ENCODE measurements at places on chromosomes 1 and 21. TPM values are rescaled to one million over a fixed set of nuclear protein-coding genes. Genes with fewer than 3 reads are reported as not detected.

Gene TMPRSS15
- not detected for total RNA-seq

Gene MTARC2
- total RNA-seq: 4.8 TPM

Gene CA6
- total RNA-seq: not detected

Gene ST6GALNAC5
- total RNA-seq: 2.5 TPM

Gene IER5
- 34.1 TPM for total RNA-seq

Gene EPHA2
- total RNA-seq: 33.5 TPM

Gene RUSC1
- total RNA-seq: 16.1 TPM

Gene HCRTR1
- not detected for total RNA-seq

Gene TEX38
- total RNA-seq: not detected

Gene PADI6
- total RNA-seq: not detected

Gene PRR9
- total RNA-seq: not detected

Gene ZBTB8B
- total RNA-seq: under 0.01 TPM

Gene ASTN1
- not detected for total RNA-seq

Gene OPTC
- total RNA-seq: not detected

Gene RBM11
- total RNA-seq: 0.85 TPM

Gene RNU1-4
- under 0.01 TPM for total RNA-seq

Gene MROH9
- 0.85 TPM for total RNA-seq

All from regular cardiac myocyte (primary cell).